Activated T-cell treated with anti-CD3 and anti-CD28 coated beads, Interleukin-2, amount 50 U/mL, for 1 hour (primary cell): ENCODE measurements at places on chromosomes 5 and 9.

- DNase-seq = no peak
These were observed 70.1 kb upstream of the MAN2A1 start for GRCh38 chr5:109619606-109620005.

GRCh38 chr9:112176524-112176923 lies 1.4 kb upstream of the SUSD1 start:
- peak; percentile 32 for DNase-seq

DNA sequence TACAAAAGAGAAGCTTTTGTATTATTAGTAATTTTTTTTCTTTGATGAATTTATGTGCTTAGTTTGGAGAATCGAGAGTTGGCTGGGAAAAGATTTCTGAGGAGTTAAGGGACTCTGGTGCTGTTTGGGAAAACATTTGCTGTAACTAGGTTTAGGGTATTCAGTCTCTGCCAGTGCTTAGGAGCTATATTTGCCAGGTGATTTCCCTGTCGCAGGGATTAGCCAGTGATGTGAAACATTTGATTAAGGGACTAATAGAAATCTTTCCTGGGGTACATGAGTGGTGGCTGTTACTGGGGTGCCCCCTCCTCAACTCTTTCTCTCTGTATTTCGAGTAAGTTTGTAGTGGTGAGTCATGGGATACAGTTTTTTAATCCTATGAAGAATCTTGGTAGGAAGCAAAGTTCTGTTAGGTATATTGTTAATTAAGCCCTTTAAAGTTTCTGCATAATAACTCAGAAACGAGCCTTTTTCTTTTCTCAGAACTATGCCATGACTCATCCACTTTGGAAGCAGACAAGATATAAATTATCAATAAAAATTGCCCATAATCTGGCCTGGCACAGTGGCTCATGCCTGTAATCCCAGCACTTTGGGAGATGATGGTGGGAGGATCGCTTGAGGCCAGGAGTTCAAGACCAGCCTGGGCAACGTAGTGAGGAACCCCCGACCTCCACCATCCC lies 18.6 kb downstream of the RGMB start:
- DNase-seq = no peak

DNA sequence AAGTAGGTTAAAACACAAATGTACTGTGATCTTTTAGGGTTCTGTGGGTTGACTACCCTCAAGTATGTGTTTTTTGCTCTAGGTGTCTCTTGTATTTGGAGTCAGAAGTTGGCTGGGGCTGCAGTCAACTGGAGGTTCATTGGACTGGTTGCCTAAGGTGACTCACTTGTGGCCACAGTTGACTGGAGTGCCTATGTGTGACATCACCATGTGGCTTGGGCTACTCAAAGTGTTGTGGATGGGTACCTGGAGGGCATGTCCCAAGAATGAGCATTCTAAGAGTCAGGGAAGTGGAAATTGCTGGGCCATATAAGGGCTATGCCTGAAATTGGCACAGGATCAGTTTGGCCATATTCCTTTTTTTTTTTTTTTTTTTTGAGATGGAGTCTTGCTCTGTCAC lies 27.4 kb downstream of the SNX30 start:
- no peak for DNase-seq

DNA sequence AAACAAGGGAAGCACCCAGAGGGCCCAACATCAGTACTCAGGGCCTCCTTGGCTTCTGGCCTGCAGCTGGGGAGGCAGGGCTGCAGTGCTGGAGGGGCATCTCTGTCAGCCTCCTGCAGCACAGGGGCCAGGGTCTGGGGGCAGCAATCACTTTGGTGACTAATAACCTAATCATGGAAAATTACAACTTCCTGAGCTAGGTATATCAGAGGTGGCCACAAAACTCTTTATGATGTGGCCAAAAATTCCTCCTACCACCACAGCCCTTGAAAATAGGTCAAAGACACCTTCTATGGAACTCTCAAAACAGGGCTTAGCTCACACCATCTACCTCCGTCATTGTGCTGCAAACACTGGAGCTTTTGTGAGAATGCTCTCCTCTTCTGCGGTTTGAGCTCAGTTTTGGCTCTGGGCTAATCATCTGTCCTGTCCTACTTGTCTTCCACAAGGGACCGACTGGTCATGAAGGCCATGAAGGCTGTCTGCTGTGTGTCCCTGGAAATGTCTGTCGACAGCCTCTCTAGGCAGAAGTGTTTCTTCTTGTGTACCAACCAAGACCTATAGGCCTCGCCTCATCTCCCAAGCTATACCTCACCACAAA lies 28.6 kb downstream of the CSF2 start:
- DNase-seq = peak; percentile 45

- DNase-seq = no peak
These were observed 108.9 kb downstream of the PAM start for GRCh38 chr5:102863764-102864560.

DNA sequence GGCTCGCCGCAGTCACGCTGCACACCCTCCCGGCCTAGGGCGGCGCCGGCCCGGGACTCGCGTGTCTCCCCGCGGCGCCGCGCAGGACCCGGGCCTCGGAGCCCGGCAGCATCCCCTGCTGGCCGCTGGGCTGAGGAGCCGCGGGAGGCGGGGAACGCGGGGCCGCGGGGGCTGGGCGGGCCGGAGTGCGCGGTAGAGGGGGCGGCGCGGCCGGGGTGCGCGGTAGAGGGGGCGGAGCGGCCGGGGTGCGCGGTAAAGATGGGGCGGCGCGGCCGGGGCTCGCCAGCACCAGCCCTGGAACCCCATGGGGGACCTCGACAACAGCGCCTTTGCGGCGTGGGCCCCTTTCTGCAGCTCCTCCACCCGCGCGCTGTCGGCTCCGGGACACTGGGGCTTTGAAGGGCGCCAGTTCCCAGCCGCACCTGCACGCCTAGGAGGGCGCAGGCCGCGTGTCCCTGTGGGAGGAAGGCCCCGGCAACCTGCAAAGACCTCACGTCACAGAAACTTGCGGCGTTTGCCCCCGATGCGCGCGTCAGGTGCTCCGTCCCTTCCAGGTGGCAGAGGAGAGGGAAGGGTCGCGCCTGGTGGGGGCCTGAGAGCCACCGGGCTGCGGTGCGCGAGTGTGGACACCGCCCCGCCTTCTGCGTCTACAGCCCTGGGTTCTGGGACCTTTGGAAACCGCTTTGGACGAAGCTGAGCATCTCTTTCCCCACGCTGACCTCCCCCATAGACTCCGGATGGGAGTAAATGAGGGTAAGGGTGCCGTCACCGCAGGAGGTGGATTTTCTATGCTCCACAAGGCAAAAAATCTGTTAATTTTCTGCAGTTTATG lies 49.6 kb downstream of the NSUN2 start:
- no peak for DNase-seq

GRCh38 chr9:72734631-72735030 lies 213.2 kb downstream of the TMC1 start:
- no peak for DNase-seq

GRCh38 chr9:69923972-69924371 lies 103.4 kb downstream of the CFAP95 start:
- DNase-seq = no peak

DNA sequence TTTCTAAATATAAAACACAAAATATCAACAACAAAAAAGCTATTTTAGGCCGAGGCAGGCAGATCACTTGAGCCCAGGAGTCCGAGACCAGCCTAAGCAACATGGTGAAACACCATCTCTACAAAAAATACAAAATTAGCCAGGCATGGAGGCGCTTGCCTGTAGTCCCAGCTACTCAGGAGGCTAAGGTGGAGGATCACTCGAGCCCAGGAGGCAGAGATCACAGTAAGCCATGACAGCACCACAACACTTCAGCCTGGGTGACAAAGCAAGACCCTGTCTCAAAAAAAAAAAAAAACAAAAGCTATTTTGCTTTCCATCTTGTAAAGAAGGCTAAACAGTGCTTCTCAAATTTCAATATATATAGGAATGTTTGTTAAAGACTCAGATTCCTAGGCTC lies 11.3 kb downstream of the C5orf15 start:
- no peak for DNase-seq

DNA sequence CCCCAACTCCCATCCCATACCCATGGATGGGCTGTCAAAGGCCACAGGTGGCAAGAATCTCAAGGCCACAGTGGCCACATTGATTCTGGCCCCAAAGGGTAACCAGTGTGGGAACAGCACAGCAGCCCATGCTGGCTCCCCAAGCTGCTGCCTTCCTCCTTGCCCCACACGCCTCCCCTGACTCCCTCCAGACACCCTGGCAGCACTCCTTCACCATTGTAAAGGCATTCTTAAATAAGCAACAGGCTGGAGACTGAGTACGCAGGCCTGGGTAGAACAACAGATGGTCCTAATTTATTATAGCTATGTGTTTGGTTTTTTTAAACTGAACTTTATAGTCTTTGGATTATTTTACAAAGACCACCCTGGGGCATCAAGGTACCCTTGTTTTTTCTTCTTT lies 158.8 kb downstream of the TSSK1B start:
- DNase-seq = no peak

GRCh38 chr9:27599870-27600238 lies 26.6 kb upstream of the C9orf72 start:
- DNase-seq = no peak

- DNase-seq = no peak
These were observed 140.2 kb downstream of the TMC1 start for GRCh38 chr9:72661401-72662135.

DNA sequence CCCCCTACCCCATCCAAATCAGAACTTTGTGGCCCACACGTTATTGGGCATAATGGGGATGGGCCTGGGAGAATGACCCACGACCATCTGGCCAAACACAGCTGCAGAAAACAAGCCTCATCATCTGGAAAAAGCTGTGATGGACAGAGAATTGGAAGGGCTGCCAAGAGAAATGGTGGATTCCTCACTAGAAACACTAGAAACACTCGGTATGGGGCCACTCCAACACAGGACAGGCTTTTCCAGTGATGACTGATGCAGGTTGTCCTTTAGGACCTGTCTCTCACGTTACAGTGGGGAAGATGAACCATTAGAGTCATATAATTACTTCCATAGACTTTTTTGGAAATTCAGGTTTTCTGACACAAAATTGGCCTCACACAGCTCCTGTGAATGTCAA lies 172.4 kb upstream of the TARS1 start:
- DNase-seq = no peak

DNA sequence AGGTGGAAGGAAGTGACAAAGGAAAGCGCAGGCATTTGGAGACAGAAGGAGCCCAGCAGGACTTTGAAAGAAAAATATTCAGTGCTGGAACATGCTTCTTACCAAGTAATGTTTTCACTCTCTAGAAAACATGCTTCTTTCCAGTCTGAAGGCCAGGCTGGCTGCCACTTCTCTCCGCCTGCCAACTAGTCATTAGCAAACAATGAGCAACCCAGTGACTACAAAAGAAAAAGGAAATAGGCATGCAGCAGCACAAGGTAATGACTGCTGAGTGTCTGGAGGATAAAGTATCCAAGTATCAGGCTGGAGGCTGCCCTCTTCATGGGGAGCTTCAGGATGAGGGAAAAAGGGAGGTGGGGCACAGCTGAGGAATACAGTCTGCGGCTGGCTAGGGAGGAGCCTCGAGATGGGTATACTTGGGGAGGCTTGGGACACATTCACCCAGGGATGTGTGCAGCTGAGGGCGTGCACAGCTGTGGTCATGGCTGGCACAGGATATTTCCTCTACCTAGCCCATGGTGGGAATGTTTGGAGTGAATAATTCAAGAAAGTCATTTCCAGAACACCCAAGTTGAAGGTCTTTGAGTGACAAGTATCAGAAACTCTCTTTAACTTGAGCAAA lies 161.5 kb upstream of the KIF2A start:
- no peak for DNase-seq

DNA sequence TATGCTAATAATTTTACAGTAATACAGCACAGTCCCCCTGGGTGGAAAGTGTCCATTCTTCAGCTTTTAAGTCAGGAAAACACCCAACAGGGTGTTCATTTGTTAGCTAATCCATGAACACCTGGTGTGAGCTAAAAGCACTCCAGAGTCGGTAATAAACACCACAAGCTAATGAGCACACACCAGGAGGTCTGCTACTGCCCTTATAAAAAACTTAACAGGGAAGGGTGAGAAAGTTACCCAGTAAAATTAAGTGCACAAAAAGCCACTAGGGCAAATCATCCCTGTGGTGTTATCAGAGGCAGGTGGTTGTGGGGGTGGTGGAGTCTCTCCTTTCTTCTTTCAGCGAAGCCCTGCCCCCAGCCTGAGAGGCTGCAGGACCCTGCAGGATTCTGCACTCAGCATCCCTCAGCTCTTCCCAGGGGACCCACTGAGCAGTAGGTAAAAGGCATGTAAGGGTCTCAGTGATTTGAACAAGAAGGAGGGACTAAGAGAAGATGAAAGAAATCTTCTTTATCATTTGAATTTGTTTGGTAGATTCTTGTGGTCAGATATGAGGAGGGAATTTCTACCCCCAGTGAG lies 14.4 kb downstream of the GDNF start:
- DNase-seq = no peak

GRCh38 chr5:96455789-96456188 lies 22.7 kb upstream of the PCSK1 start:
- DNase-seq = no peak

DNA sequence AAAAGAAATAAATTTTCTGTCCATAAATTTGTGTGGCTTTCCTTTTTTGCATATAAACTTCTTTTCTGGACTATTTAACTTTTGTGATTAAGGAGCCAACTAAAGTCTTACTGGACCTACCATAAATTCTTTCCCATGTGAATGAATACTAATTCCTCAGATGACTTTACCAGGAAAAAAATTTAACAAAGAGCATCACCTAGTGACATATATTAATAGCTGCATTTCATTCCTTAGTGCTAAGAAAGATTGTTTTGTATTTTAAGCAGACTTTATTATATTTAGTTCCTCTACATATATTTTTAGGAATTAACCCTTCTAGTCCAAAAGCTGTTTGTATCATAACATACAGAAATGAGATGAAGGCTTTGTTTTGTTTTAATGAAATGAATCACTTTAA lies 64.4 kb downstream of the C9orf85 start:
- no peak for DNase-seq

GRCh38 chr5:90071066-90071465 lies 338.5 kb downstream of the CETN3 start:
- DNase-seq = no peak

DNA sequence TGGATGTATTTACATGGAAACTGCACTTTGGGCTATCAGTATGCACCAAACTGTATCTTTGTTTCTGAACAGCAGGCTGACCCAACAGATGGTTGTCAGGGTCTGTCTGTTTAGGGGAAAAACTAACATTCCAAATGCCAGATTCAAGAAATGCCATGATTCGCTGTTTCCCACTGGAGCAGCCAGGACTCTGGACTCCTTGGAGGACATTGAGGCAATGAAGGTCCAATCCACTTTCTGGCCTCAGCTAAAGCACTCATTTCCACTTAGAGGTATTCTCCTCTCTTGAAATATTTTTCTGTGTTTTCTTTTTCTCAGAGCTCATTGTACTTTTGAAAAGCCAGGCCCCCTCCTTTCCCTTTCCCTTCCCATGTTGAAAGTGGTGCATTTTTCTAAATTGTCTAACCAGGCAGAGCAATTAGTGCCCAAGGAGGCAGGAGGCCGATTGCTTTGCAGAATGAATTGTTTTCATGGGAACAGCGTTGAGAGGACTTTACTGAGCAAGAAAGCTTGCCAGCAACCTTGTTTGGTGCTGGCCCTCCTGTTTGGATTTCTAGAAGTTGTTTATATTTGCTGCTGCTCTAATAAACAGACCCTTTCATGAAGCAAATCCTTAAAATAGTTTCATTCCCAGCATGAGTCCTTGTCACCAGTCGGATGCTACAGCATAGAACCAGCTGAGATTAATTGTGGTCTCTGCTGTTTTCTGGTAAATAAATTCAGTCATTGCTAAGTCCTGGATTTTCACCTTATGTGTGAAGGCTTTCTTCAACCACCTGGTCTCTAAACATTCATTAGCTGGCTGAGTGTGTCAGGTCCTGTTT lies 132.8 kb upstream of the TAF11L2 start:
- no peak for DNase-seq

- DNase-seq = no peak
These were observed 13.7 kb upstream of the RHOBTB3 start for GRCh38 chr5:95717439-95717838.
